Posterior vena cava (tissue), 2 donors: ENCODE measurements at places on chromosomes 7 and 10.

GRCh38 chr7:103698064-103698463 is 252.1 kb upstream of the SLC26A5 start:
- DNase-seq: no peak

- DNase-seq: no peak
These were observed 824.5 kb downstream of the TYW1 start for GRCh38 chr7:67821116-67821515.

DNA sequence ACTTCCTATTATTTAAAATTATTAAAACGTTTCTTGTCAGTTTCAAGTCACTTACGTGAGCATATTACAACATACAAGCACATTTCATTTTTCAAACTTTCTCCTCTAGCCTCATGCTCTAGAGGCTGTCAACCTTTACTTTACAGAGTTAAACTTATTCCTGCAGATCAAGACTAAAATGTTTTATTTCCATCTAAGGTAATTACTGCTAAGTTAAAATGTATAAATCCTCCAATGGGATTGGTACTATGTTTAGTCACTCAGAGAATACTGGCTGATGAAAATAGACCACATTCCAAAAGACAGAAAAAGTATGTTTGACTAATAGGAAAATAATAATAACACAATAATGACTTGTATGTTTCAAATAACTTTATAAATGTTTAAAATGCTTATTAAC is 8.4 kb upstream of the TRDMT1 start:
- no peak for DNase-seq

GRCh38 chr10:48805848-48806247 is 121.2 kb downstream of the WDFY4 start:
- DNase-seq: peak; percentile 87

GRCh38 chr10:127345231-127345965 is 149.0 kb upstream of the INSYN2A start:
- DNase-seq: no peak

DNA sequence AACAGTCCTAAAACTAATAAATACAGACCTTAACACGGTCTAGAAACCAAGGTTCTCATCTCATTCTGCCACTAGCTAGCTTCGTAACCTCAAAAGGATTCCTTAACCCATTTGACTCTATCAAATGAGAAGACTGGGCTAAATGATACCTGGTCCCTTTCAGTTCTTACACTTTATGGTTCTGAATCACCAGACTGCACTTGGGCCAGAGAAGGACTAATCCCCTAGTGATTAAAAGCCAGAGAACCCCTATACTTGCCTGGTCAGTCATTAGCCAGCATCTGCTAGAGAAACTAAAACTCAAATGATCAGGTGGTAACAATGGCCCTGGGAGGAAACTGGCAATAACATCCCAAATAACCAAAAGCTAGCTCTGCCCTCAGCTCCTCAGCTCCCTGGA is 16.8 kb downstream of the TMEM243 start:
- DNase-seq: no peak

DNA sequence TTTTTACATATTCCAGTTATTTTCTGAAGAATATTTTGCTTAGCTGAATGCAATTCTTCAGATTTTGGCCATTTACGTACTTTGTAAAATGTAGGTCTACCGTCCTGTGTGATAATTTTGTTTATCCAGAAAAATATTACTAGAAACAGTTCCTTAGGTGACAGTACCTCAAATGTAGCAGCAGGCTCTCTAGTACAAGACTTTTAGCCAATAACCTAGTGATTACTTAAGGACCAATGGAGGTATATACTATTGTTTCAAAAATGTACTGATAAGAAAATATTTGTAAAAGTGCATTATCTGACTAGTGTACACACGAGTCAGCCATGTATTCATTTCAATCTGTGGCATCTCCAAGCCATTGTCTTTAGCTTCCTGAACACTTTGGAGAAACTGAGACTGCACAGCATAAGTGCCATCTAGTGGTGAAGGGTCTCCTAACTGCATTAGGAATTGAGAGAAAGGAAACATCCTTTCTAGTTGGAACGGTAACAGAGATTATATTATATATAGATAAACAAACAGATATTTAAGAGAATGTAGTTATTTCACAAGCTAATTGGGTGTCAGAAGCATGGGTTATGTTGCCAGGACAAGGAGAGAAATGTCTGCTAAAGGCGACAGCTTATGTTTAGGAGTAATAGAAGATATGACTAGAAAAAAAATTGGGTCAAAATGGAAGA is 23.7 kb downstream of the RTKN2 start:
- DNase-seq: no peak

GRCh38 chr7:26447116-26447515 is 155.5 kb downstream of the SNX10 start:
- DNase-seq: no peak

DNA sequence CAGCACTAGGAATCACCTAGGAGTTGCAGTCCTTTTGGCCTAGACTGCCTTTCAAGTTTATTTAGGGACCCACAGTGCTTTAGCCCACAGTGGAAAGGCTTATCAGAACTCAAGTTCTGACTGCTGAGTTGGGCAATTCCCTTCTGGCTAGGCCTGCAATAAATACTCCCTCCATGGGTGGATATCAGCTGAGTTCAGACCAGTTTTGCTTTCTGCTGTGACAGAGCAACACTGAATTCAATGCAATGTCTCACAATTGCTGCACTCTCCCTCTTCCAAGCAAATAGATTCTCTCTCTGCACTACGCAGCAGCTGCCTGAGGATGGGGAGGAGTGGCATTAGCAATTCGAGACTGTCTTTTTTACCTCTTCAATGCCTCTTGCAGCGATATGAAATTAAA is 1153.3 kb downstream of the SORCS1 start:
- DNase-seq: no peak

DNA sequence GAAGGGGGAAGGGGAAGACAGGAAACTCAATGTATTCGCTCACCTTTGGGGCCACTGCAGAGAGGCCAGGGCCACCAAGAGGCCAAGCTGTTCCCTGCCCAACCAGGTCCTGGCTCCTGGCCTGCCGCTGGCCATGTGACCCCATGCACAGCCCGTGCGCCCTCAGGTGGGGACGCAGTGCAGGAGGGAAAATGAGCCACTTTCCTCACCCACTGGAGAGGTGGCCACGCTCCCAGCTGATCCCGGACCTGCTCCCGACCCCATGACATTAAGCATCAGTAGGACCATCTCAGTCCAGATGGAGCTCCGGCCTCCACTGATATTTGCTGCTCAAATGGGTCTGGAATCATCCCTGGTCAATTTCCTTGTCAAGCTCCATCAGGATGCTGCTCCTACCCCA is 40.2 kb downstream of the HSPA12A start:
- peak; percentile 69 for DNase-seq

DNA sequence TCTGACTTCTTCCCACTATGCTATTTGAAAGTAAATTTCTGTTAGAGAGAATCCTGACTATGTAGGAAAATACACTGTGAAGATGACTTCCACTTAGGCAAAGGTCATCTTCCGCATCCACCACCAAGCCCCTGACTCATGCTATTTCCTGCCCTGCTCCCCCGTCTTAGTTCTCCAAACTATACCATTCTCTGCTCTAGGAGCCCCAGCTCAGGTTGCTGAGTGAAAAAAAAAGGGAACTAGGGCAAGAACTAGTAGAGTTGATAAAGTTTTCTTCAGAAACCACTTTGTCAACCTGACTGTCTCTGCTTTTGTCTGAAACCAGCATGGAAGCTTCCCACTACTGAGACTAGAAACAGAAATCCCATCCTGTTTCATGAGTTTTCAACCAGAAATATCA is 96.9 kb downstream of the EVX1 start:
- no peak for DNase-seq

- no peak for DNase-seq
These were observed 235.4 kb downstream of the KIAA1217 start for GRCh38 chr10:24444337-24444736.

- DNase-seq: no peak
These were observed 25.9 kb upstream of the ZMIZ1 start for GRCh38 chr10:79042639-79043411.

DNA sequence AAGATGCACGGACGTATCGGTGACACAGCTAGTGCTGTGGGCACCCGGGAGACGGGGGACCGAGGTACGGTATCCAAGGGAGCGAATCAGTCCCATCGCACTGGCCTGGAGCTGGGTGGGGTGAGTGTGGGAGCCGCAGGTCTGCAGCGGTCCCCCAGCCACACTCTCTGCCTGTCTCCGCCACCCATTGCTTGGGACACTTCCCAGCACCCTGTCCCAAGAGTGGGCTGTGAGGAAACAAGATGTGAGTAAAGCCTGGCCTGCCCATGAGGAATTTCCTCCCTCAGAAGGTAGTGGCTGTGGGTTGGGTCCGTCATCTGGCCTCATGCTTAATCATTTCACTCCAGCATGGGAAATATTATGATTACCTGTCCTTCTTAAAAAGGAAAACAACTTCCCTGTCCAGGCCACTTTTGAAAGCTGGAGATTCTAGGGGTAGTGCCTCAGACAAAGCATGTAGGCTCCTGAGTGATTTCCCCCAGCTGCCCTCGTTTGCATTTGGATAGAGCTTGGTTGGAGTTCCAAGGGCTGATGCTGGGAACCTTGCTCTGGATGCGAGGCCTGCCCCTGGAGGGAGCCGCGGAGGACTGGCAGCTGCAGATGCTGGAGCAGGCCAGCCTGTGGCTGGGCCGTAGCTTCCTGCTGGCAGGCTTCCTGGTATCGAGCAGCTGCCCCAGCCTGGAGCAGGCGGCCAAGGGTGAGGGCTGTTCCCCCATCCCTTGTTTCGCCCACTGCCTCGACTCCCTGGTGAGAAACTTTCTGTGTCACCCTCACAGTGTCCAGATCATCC is 6.2 kb upstream of the ACTR3C start:
- DNase-seq: no peak

- no peak for DNase-seq
These were observed 3.4 kb upstream of the PNPLA8 start for GRCh38 chr7:108529341-108529740.

- no peak for DNase-seq
These were observed 31.6 kb downstream of the HECW1 start for GRCh38 chr7:43143918-43144589.

DNA sequence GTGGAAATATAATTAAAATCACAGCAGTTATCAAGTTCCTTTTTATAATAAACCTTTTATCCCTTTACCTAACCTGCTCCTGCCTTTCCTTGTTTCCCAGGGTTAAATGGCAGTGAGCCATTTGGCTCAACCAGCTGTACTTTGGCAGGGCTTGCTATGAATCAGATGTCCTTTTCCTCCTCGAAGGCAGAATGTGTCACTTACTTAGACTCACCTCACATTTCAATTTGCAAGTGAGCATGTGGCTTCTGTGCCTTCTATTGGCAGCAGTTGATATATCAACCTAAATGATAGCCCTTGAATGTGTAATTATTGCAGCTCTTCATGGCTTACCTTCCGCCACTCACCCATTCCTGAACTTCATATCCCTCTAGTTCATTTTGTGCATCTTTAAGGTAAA is 301.7 kb downstream of the CSTF2T start:
- DNase-seq: no peak

DNA sequence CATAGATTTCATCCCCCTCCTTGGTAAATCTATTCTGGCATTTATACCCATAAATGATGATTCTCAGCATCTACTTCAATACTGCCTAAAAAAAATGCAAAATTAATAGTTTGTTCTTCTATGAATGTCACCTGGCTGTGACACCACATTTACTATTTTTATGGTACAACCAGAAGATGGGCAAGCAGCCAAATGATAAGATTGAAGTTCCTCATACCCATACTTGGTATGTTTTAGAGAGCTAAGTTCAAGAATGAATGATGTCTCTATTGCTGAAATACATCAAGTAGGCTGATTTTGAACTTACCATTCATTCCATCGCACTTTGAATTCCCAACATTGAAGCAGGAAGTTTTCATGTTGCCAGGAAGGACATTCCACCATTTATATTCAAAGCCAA is 134.2 kb downstream of the ELAPOR2 start:
- no peak for DNase-seq

DNA sequence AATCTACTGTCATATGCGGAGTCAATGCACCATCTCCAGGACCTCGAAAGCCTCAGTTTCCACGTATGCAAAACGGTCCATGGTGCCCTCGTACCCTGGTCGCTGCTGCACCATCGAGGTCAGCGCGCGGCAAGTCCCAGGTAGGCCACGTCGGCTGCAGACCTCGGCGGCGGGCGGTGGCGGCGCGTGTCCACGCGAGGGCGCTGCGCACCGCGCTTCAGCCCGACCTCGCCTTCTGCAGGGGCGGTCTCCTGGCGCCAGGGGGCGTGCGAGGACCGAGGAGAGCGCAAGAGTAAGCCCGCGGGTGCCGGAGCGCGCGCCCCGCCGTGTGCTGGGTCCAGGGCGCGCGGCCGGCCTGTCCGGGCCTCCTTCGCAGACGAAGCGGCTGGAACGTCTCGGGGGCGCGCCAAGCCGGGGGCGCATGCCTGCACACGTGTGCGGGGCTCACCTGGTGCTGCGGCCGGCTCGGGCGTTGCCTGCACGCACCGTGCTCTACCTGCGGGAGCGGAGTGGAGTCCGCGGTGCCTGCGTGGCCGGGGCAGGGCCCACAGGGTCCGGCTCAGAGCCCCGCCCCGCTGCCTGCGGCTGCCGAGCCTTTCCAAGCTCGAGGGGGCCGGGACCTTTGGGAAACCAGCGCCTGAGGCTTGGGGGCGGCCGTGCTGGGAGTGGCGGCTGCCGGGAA is 54.0 kb downstream of the GLRX3 start:
- peak; percentile 97 for DNase-seq

- no peak for DNase-seq
These were observed 3.9 kb upstream of the ITGB1 start for GRCh38 chr10:32961895-32962369.

- DNase-seq: no peak
These were observed 44.1 kb upstream of the CDK6 start for GRCh38 chr7:92880212-92881090.

DNA sequence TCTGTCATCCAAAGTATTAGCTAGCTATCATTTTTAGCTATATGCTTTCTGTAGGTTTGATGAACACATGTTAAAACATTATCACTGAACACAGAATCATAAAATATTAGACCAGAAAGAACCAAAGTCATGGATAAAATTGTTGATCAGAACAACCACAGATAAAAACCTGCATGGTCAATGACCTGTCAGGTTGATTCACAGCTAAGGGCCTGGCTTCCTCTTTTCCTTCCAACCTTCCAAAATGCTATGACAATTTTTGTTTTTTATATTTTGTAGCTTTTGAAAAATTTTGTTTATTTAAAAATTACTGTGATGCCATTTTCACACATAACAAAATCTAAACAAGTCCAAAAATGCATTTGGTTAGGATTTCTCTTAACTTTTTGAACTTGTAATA is 444.4 kb upstream of the CHRM2 start:
- DNase-seq: no peak

DNA sequence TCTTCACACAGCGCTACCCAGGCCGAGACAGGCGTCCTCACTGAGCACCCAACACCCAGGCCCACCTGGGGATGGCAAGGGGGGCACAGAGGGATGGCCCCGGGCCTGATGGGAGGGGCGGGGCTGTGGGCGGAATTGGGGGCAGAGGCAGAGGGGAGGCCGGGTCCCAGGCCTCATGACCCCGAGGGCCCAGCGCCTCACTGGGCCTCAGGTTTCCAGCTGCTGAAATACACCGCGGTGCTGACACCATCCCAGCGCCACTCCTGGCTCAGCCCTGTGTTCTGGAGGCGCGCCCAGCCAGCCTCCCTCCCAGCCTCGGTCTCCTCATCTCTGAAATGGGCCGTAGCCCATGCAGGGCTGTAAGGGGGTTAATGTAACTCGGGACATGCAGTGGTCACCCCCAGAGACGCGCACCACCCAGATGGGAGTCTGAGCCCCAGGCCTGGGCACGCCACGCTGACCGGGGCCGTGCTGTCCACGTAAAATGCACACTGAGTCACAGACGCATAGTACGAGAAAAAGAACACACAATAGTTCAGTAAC is 82.3 kb downstream of the UNCX start:
- DNase-seq: peak; percentile 53
